CD4-positive, alpha-beta T cell (primary cell): ENCODE measurements at places on chromosomes 5 and 9.

DNA sequence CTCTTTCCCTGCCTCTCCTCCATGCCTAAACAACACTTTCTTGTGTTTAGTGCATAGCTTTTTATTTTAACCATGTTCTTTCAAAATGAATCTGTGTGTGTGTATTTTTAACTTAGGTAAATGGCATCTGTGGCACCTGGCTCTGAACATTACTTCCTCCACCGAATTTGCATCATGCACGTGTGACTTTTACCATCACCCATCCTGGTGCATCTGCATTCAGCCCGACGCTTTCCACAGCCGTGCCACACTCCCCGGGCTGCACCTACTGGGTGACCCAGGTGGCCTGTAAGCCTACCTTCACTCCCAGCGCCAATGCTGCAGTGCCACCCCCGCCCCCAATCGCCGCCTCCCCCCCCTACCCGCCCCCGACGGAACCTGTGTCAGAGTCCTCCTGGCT lies 12.7 kb upstream of the FCN1 start:
- DNase-seq, result no peak
- H3K4me3 ChIP-seq, result no peak overlapping the region
- H3K27me3 ChIP-seq, result peaks cover 2% of the 10 kb centered on the region

GRCh38 chr5:112863549-112863948 lies 2.5 kb downstream of the SRP19 start:
- no peak overlapping the region for H3K4me3 ChIP-seq
- no peaks in the 10 kb centered on the region for H3K27me3 ChIP-seq
- H3K4me1 ChIP-seq, result peaks cover 24% of the 10 kb centered on the region
- peaks cover 53% of the 10 kb centered on the region for H3K36me3 ChIP-seq

DNA sequence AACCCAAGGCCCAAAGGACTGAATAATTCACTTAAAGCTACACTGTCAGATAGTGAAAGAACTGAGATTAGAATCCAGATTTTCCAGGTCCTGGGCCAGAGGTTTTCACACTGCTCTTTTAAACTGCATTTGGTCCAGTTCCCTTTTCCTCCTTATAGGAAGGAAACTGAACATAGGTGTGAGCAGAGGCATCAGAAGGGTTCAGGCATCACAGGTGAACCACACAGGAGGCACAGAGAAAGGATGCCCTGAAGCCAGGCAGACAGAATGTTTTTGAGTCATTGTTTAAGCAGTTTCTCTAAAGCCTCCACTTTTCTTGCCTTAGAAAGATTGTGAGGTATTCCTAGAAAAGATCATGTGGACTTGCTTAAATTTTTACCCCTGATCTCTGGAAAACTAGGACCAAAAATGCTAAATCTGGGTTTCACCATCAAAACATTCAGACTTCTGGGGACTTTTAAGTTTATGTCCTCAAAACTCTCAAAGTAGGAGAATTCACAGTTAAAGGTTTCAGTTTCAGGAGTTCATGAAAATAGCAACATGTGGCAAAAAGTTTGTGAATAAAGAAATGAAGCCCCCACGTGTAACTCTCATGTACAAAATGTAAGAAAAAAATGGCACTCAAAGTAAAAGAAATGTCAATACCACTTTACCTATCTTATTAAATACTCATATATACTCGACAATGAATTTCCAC lies 386.1 kb downstream of the NTRK2 start:
- H3K4me3 ChIP-seq, result no peak overlapping the region
- H3K27ac ChIP-seq, result no peak overlapping the region
- no peaks in the 10 kb centered on the region for H3K36me3 ChIP-seq
- H3K4me1 ChIP-seq, result no peaks in the 10 kb centered on the region
- no peak for DNase-seq

DNA sequence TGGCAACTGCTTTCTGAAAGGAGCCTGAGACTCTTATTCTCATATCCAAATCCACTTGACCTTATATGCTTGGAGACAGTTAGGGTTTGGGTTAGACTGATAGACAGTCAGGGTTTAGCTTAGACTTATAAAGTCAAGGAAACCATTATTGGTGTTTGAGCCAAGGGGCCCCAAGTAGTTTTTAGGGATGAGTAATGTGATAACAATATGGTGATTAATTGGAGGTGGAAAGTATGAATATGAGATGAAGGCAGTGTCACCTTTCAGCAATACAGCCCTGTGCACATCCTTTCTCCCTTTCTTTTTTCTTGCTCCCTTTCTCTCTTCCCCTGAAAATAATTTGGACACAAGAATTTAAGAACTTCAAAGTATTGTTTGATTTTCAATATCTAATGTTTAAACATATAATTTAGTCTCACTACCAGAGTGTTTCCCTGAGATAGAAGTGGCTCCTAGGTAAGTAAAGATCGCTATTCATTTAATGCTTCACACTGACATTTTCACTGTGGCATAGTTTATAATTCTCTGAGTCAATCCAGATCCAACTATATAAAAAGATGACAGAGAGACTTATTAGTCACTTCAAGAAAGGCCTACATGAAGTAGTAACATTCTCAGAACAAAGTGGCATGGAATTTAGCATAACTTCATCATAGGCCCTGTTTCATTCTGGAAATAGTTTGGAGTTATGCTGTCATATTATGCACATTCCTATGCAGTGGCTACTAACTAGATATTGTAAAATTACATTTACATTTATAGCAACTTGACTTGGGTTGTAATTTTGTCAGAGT lies 200.8 kb downstream of the CHSY3 start:
- no peak for DNase-seq
- no peaks in the 10 kb centered on the region for H3K36me3 ChIP-seq
- H3K4me1 ChIP-seq, result no peaks in the 10 kb centered on the region
- H3K4me3 ChIP-seq, result no peak overlapping the region

- H3K4me1 ChIP-seq, result no peaks in the 10 kb centered on the region
- H3K36me3 ChIP-seq, result peaks cover 11% of the 10 kb centered on the region
- DNase-seq, result no peak
- no peak overlapping the region for H3K27ac ChIP-seq
- H3K4me3 ChIP-seq, result no peak overlapping the region
Measured at GRCh38 chr5:88279584-88279983, 10.9 kb upstream of the TMEM161B start.

GRCh38 chr5:129960831-129961230 lies 56.6 kb downstream of the CHSY3 start:
- no peaks in the 10 kb centered on the region for H3K27me3 ChIP-seq
- H3K4me3 ChIP-seq, result no peak overlapping the region
- H3K4me1 ChIP-seq, result no peaks in the 10 kb centered on the region
- no peak for DNase-seq
- no peak overlapping the region for H3K27ac ChIP-seq

GRCh38 chr5:65191554-65192135 lies 290.1 kb downstream of the ADAMTS6 start:
- no peaks in the 10 kb centered on the region for H3K4me1 ChIP-seq
- no peak for DNase-seq
- H3K27me3 ChIP-seq, result no peaks in the 10 kb centered on the region
- no peaks in the 10 kb centered on the region for H3K36me3 ChIP-seq
- H3K4me3 ChIP-seq, result no peak overlapping the region
- no peak overlapping the region for H3K27ac ChIP-seq

GRCh38 chr9:3475300-3476020 lies 50.3 kb downstream of the RFX3 start:
- peaks cover 10% of the 10 kb centered on the region for H3K4me1 ChIP-seq
- H3K4me3 ChIP-seq, result no peak overlapping the region
- DNase-seq, result no peak
- H3K27ac ChIP-seq, result no peak overlapping the region
- no peaks in the 10 kb centered on the region for H3K27me3 ChIP-seq

GRCh38 chr9:125472926-125473701 lies 211.5 kb downstream of the GAPVD1 start:
- H3K36me3 ChIP-seq, result peaks cover 32% of the 10 kb centered on the region

DNA sequence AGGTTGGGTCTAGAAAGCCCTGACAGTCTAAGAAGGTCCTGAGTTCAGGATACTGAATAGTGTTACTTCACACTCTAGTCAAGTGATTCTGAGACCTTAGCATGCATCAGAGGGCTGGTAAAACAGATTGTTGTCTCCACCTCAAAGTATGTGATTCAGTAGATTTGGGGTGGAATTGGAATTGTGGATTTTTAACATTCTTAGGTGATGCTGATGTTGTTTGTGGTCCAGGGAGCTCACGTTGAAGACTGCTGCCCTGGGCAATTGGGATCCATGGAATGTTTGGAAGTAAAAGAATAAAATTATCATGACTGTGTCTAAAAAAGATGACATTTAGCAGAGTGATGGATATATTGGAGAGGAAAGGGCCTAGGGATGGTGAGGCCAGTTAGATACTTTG lies 75.6 kb downstream of the VCAN start:
- H3K27me3 ChIP-seq, result no peaks in the 10 kb centered on the region
- no peak for DNase-seq
- H3K36me3 ChIP-seq, result no peaks in the 10 kb centered on the region
- no peak overlapping the region for H3K4me3 ChIP-seq
- no peak overlapping the region for H3K27ac ChIP-seq
- H3K4me1 ChIP-seq, result no peaks in the 10 kb centered on the region

- peaks cover 2% of the 10 kb centered on the region for H3K27me3 ChIP-seq
- no peaks in the 10 kb centered on the region for H3K4me1 ChIP-seq
- no peak overlapping the region for H3K4me3 ChIP-seq
- H3K36me3 ChIP-seq, result no peaks in the 10 kb centered on the region
- H3K27ac ChIP-seq, result no peak overlapping the region
- DNase-seq, result no peak
Measured at GRCh38 chr9:121883281-121884056, 209.6 kb downstream of the TTLL11 start.

- H3K36me3 ChIP-seq, result no peaks in the 10 kb centered on the region
- peaks cover 10% of the 10 kb centered on the region for H3K4me1 ChIP-seq
- no peak overlapping the region for H3K4me3 ChIP-seq
- H3K27ac ChIP-seq, result no peak overlapping the region
- DNase-seq, result no peak
- peaks cover 17% of the 10 kb centered on the region for H3K27me3 ChIP-seq
Measured at GRCh38 chr5:90561766-90562165, 3.2 kb downstream of the ADGRV1 start.

DNA sequence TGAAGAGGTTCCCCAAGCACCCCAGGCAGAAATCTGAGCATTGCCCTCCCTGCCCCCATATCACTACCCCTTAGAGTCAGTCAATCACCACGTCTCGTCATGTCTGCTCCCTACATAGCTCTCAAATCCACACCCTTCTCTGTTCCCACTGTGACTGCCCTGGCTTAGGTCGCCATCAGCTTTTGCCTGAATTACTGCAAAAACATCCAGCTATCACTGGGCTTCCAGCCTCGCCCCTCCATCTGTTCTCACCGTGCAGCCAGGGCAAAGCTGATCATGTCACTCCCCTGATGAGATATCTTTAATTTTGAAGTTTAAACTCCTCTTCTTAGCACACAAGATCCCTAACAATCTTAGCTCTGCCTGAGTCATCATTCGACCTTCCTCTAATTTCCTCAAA lies 89.6 kb upstream of the TBC1D2 start:
- no peaks in the 10 kb centered on the region for H3K36me3 ChIP-seq
- H3K4me3 ChIP-seq, result no peak overlapping the region
- no peak for DNase-seq
- no peaks in the 10 kb centered on the region for H3K4me1 ChIP-seq

DNA sequence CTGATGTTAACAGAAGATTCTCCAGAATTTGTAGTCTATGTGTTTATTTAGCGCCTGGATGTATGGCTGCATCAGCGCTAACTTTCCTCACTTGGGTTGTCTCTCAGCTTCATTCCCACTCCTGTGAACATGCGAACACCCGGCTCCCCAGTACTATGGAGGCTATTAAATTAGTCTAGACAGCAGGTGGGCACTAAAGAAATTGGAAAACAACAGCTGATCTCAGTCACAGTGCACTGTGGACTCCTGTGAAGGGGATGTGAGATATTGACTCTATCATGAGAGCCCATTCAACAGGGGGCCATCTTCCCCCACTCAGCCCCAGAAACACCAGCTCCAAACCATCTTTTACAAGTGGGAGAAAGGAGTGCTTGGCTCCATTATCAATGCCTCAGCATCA lies 471.0 kb downstream of the KDM4C start:
- H3K36me3 ChIP-seq, result no peaks in the 10 kb centered on the region
- no peak overlapping the region for H3K27ac ChIP-seq
- no peak overlapping the region for H3K4me3 ChIP-seq
- DNase-seq, result no peak

- H3K4me1 ChIP-seq, result no peaks in the 10 kb centered on the region
- no peak for DNase-seq
- H3K4me3 ChIP-seq, result no peak overlapping the region
- no peak overlapping the region for H3K27ac ChIP-seq
Measured at GRCh38 chr5:31944684-31945445, 229.3 kb downstream of the GOLPH3 start.

GRCh38 chr5:171907725-171908343 lies 98.6 kb downstream of the FBXW11 start:
- peaks cover 6% of the 10 kb centered on the region for H3K4me1 ChIP-seq
- H3K27ac ChIP-seq, result no peak overlapping the region
- no peak overlapping the region for H3K4me3 ChIP-seq

DNA sequence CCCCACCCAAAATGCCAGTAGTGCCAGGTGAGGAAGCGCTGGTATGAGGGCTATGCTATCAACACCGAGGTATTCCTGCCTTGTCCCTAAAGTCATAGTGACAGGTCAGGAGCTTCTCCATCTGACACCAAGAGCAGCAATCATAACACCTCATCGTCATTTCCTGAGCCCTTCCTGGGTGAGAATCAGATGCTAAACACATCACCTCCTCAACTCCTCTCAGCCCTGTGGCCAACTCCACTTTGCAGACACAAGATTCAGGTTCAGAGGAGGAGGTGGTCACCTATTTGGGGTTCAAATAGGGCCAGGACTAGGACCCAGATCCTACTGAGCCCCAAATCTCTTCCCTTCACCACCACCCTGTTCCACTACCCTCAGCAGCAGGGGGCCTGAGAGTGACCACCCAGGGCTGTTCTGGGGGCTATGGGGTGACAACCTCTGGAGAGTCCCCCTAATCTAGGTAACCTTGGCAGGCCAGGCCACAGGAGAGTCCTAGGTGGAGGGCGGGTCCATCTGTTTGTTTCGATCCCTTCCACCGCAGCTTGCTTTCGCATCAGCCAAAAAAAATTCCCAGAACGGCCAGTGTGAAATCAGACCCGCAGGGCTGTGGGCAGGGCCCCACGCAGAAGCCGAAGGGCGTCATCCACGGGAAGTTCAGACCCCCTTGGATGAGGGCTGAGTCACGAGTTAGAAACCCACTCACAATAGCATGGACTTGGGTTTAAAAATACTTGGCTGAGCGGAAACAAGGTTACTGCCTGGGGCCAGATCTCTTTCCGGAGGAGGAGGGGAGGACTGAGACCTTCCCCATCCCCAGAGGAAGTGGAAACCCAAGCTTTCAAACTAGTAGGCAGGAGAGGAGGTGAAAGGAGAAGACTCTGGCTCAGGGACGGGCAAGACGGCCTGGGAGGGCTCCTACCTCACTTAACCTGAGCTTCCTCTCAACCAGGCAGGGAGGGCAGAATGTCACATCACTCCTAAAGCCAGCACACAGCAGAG lies 8.7 kb downstream of the STK10 start:
- H3K27me3 ChIP-seq, result no peaks in the 10 kb centered on the region
- DNase-seq, result peak; percentile 39
- H3K27ac ChIP-seq, result peak overlapping the region; percentile 98
- peaks cover 99% of the 10 kb centered on the region for H3K4me1 ChIP-seq
- H3K36me3 ChIP-seq, result peaks cover 26% of the 10 kb centered on the region
- peak overlapping the region; percentile 57 for H3K4me3 ChIP-seq

GRCh38 chr5:74945561-74946165 lies 79.5 kb upstream of the FAM169A start:
- no peaks in the 10 kb centered on the region for H3K27me3 ChIP-seq
- DNase-seq, result no peak
- H3K4me3 ChIP-seq, result no peak overlapping the region
- no peaks in the 10 kb centered on the region for H3K4me1 ChIP-seq
- no peak overlapping the region for H3K27ac ChIP-seq

- no peak overlapping the region for H3K4me3 ChIP-seq
- H3K4me1 ChIP-seq, result no peaks in the 10 kb centered on the region
- peaks cover 2% of the 10 kb centered on the region for H3K27me3 ChIP-seq
- no peak overlapping the region for H3K27ac ChIP-seq
- DNase-seq, result no peak
Measured at GRCh38 chr9:138040446-138041430, 163.2 kb downstream of the CACNA1B start.
